Activated CD4-positive, alpha-beta T cell treated with anti-CD3 and anti-CD28 coated beads for 1 hour (primary cell): ENCODE measurements at places on chromosomes 16 and 17.
A peak's percentile ranks its signal among the peaks of the same experiment; 100 is the strongest.

GRCh38 chr17:40064971-40065768, 2.4 kb downstream of the THRA start:
- DNase-seq: no peak

DNA sequence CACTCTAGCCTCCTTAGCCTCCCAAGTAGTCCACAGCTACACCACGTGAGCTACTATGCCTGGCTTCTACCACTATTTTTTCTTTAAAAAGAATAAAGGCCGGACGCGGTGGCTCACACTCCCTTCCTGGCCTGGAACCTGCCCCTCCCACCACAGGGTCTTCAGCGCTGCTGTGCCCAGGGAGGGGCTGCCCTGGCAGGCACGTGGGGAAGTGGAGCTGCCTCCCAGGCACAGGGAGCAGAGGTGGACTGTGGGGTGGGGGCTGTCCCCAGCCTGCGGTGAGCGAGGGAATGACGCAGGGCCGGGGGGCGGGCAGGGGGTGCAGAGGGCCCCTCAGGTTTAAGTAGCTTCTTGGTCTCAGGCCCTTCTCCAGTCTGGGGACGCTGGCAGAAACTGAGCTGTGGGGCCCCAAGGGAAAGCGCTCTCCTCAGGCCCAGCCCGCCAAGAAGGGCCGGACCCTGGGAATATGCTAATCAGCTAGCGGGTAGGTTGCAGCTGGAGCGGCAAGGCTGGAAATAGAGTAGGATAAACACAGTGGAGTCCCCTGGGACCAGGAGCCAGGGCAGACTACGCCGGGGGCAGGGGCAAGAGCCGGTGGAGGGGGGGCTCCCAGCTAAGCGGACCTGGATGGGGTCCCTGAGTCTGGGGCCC, 46.8 kb downstream of the TIMM22 start:
- no peak for DNase-seq

DNA sequence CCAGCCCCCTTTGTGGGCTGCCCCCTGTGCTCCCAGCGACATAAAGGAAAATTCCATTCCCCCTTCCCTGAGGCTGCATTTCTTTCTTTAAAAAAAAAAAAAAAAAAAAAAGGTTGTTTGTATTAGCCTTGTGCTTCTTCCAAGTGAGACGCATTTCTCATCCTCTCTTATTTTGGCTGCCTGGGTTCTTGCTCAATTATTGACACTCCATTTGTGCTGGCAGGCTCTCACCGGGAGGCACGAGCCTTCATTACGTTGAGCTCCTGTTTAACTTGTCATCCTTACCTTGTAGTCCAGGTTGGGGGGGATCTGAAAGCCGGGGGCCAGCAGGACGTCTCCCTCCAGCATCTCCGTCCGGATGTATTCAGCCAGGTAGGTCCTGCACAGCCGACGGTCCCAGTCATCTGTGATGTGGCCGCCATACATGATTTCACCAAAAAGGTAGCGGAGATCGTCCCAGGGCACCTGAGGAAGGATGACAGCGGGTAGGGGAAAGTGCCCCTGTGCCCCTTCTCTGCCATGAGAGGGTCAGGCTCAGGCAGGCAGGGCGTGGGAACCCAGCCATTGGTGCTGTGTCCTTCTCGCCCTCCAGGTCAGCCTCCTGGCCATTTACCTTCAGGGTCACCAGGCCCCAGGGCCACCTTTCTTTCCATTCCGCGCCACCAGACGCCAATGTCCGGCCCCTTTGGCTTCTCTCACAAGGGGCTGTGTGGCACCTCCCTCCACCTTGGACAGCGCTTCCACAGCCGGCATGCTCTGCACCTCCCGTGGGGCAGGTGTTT, 50.6 kb downstream of the PGS1 start:
- no peak for DNase-seq

DNA sequence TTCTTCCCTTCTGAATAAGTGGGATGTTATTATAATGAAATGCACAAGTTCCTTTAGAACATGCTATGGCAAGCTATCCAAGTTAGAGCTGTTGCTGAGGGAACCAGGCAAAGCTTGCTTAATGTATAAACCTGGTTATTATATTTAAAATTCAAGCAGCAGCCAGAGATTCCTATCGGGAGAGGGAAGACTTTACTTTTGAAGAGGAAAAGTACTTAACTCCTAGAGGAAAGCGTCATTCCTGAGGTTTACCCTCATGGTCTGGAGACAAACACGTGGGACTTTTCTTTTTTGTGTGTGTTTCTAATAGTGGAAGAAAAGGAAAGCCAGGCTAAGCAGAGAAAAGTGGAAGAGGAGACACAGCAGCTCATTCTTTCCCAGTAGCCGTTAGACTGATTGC, 39.9 kb upstream of the MYH10 start:
- no peak for DNase-seq

DNA sequence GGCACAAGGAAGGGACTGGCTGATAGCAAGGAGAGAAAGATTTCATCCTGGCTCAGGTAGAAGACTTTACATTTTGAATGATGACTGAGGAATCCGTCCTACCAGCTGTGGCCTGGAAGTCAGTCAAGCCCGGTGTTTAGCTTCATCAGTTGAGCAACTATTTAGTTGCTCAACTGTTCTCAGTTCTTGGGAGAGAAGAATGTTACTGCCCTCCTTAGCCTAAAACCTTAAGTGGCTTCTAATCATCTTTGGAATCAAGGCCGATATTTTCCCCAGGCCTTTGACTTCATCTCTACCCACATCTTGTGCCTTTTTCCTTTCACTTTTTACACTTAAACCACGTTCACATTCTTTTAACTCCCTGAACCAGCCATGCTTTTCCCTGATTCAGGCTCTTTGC, 17.3 kb upstream of the RBL2 start:
- no peak for DNase-seq

DNA sequence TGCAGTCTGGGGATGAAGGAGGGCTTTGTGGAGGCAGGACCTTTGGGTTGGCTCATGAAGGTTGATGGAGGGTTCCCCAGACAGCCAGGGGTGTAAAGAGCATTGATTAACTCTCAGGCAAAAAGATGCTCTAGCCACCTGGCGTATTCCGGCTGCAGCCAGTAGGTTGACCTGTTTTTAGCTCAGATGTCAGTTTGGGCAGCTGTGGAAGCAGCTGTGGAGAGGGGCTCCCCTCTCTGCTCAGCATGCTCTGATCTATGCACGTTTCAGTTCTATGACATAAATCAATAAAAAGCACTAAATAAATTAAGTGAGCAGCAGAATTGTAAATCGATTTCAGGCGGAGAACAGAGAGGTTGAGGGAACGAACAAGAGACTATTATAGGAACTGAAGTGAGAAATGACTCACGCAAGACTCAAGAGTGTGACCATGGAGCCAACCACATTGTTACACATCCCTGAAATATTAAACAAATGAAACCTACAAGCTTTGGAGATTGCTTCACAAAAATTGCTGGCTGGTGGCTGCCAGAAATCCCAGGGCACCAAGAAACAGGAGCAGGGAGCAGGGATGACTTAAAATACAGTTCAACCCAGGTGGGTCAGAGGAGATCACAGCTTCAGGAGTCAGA, 111.9 kb downstream of the GSG1L start:
- no peak for DNase-seq

GRCh38 chr16:83494459-83494858, 313.3 kb upstream of the HSBP1 start:
- no peak for DNase-seq

DNA sequence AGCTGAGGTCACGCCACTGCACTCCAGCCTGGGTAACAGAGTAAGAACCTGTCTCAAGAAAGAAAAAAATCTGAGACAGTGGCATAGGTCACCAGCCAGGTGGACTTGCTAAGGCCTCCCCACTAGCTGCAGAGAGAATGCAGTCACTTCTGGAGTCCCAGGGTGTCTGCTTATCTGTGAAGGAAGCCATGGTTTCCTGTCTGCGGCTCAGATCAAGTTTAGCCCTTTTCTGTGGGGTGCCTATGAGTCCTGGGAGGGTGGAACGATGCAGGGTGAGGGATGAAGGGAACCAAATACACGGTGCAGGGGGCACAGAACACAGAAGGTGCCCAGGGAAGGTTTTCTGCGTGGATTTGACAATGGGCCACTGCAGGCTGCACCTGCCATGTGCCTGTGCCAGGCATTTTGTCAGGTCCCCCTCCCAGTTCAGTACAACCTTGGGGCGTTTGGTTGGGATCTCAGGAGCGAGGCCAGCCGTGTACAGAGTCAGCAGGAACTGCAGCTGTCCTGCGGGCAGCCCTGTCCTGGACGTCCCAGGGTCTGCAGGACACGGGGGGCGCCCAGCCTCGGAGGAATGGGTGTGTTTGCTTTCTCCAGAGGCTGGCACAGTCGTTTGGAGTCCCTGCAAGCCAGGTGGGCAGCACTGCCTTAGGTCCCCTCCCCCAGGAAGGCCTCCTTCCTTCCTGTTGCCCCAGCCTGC, 41.8 kb downstream of the RAB11FIP4 start:
- DNase-seq: no peak

DNA sequence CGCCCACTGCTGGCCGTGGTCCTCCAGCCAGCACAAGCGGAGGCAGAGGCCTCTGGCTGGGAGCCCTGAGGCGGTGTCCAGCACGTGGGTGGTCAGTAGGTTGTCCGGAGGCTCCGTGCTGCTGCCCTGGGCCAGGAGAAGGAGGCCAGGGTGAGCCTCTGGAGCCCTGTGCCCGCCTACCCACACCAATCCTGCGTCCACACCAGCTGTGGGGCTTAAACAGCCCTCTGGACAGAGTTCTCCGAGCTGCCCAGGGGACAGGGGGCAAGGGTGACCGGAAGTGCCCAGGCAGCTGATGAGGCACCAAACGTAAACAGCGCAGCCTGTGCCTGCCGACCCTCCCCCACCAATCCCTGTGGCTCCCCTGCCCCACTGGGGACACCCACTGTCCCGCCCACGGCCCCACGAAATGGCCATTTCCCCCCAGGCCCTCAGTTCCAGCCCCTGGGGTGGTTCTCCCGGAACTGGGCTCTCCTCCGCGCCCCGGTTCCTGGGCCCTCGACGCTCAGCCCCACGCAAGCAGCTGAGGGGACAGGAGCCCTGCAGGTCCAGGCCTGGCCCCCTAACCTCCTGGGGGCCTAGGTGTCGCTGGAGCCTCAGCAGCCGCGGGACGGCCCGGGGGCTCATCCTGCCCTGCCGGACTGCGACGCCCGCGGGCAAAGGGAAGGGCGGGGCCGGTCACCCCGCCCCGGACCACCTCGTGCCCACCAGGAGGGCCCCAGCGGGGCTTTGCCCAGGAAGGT, 27.9 kb upstream of the DBNDD1 start:
- DNase-seq: no peak

GRCh38 chr17:78904371-78904770, 1.4 kb upstream of the CEP295NL start:
- no peak for DNase-seq

DNA sequence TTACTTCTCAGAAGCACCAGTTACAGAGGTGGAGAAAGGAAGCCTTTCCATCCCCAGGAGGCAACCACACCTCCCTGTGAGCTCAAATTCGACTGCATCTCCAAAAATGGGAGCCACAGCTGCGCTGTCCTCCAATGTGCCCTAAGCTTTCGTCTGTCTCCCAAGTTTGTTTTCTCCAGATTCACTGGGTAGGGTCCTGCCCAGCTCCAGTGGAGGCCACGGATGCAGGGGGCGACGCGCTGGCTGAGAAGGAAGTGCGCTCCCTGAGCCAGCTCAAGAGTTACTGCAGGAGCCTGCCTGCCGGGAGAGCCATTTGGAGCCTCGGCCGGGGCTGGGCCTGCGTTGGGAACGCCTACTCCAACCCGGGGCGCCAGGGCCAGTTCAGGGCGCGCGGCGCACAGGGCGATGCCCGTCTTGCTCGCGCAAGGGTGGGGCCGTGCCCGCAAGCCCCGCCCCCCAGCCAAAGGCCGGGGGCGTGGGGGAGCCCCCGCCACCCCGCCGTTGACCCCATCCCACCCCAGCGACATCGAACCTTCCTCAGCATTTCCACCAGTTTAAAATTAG, 19.5 kb downstream of the SIAH1 start:
- DNase-seq: peak; percentile 68

- DNase-seq: no peak
Measured at GRCh38 chr16:51888016-51888415, 658.9 kb downstream of the TOX3 start.

DNA sequence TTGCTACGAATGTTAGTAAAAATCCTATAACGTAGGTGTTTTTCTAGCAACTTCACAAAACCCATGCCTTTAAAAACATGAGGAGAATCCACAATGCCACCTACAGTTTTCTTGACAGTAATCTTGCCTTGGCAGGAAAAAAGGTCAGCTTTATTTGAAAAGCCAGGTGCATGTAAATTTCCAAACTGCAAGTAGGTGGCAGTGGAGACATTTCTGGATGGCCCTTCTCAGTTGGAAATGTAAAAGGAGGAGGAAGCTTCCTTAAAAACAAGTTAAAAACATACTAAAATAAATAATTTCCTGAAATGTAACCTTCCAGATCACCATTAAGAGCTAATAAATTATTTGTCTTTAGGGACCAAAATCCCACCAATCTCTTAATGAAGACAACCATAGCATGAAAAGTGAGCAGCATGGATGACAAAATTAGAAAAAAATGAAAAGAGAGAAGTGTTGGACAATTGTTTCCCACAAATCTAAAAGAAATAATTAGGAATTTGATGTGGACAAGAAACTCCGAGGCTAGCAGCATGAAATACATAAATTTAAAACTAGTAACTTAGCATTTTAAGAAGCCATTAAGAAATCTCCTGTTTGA, 152.2 kb downstream of the SNX11 start:
- no peak for DNase-seq

DNA sequence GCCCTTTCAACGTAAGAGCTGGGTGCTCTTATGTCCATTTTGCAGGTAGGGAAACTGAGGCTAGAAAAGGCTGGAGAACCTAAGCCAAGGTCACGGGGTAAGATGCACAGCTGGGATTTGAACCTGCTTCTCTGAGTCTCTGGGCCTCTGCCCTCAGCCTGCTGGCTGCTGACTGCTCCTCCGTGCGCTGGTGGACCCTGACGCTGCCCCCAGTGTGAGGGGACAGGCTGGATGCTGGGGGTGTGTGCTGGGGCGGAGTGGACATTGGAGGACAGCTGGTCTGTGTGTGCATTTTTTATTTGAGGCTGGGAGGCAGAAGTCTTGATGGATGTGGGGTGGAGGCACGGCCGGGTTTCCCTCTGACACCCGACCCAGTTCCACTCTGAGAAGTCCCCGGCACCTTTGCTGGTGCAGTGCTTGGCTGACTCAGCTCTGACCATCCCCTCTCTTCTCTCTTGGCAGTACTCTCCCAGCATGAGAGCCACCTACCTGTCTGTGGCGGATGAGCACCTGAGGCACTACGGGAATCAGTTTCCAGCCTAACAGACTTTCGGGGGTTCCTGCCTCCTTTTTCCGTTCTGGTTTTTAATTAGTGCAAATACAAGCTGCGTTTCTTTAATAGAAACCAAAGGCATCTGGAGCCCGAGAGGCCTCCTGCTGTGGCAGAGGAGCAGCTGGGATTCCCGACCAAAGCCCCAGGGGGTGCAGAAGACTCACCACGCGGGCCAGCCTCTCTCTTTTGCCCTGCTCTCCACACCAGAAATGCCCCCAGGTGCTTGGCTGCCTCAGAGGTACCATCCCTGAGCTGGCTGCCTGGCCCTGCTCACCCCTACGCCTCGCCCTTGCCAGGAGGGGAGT, 14.1 kb upstream of the DNAI2 start:
- no peak for DNase-seq
